PC-9 (cell line): ENCODE measurements at places on chromosomes 11 and 22. TPM values are rescaled to one million over a fixed set of nuclear protein-coding genes. Genes with fewer than 3 reads are reported as not detected.
A peak's percentile ranks its signal among the peaks of the same experiment; 100 is the strongest.

GRCh38 chr11:119339589-119340334, 921 bp downstream of the C1QTNF5 start:
- peaks cover 16% of the 10 kb centered on the region for H3K4me1 ChIP-seq
- peak; percentile 59 for DNase-seq
- peaks cover 17% of the 10 kb centered on the region for H3K27me3 ChIP-seq
- H3K4me3 ChIP-seq, result no peak overlapping the region
- no peaks in the 10 kb centered on the region for H3K36me3 ChIP-seq
- H3K27ac ChIP-seq, result no peak overlapping the region

The PIH1D2 gene
- 2.0 and 4.8 TPM in 2 replicates for total RNA-seq

DNA sequence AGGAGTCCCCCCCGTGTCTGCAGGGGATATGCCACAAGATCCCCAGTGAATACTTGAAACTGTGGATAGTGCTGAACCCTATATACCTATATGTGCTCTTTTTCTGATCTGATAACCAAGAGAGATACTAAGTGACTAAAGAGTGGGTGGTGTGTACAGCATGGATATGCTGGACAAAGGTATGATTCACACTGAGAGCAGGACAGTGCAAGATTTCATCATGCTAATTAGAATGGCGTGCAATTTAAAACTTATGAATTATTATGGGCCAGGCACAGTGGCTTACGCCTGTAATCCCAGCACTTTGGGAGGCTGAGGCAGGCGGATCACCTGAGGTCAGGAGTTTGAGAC, 90.2 kb upstream of the ALKBH3 start:
- peak overlapping the region; percentile 76 for H3K27ac ChIP-seq
- peak; percentile 1 for DNase-seq
- H3K27me3 ChIP-seq, result no peaks in the 10 kb centered on the region
- 0 out of 2 replicates have a peak, but pooled peaks cover 3% of the 10 kb centered on the region for H3K36me3 ChIP-seq

The UBQLN3 gene
- not detected in 2 replicates for total RNA-seq

The OR8D4 gene
- not detected in 2 replicates for total RNA-seq

- no peaks in the 10 kb centered on the region for H3K36me3 ChIP-seq
- DNase-seq, result no peak
- H3K27me3 ChIP-seq, result no peaks in the 10 kb centered on the region
- H3K4me3 ChIP-seq, result no peak overlapping the region
- no peak overlapping the region for H3K27ac ChIP-seq
- no peaks in the 10 kb centered on the region for H3K4me1 ChIP-seq
Measured at GRCh38 chr11:97717922-97718321, 1302.8 kb upstream of the CNTN5 start.

- peak; percentile 99 for DNase-seq
Measured at GRCh38 chr22:35783943-35784614, 66.4 kb downstream of the APOL5 start.

- no peak overlapping the region for H3K27ac ChIP-seq
- no peak overlapping the region for H3K4me3 ChIP-seq
- peaks cover 42% of the 10 kb centered on the region for H3K4me1 ChIP-seq
- DNase-seq, result no peak
- no peaks in the 10 kb centered on the region for H3K27me3 ChIP-seq
Measured at GRCh38 chr11:46345131-46345597, 2.1 kb upstream of the DGKZ start.

DNA sequence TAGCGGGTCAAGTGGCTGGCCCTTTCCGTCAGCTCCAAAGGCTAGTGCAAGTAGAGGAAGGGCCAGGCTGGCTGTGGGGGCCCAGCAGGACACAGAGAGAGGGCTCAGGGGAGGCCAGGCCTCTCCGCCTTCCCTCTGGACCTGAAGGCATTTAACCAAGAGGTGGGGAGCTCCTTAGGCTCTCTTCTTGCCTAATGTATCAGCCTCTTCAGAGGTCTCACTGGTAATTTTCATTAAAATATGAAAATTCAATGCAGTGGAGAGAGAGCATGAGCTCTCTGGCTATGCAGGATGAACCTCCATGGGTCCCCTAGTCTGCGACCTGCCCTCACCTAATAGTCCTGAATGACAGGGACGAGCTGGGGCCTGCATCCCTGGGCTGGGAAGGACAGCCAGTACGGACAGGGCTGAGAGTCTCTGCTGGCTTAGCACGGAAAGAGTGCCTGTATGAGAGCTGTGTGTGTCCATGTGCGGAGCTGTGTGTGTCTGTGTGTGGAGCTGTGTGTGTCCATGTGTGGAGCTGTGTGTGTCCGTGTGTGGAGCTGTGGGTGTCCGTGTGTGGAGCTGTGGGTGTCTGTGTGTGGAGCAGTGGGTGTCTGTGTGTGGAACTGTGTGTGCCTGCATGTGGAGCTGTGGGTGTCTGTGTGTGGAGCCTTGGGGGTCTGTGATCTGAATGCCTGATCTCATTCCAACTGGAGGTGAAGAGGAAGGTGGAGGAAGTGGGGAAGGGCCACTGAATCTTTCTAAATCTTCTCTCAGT, 2.4 kb downstream of the ALX4 start:
- no peaks in the 10 kb centered on the region for H3K36me3 ChIP-seq
- no peak overlapping the region for H3K4me3 ChIP-seq
- no peak for DNase-seq
- H3K27me3 ChIP-seq, result peaks cover 13% of the 10 kb centered on the region; the same call in 1 of the 2 replicates
- H3K27ac ChIP-seq, result no peak overlapping the region

The MYH9 gene
- 758 and 776 TPM in 2 replicates for total RNA-seq

The CYP2R1 gene
- 7.1 and 7.2 TPM in 2 replicates for total RNA-seq
